ENCODE measurements at places on chromosomes 5 and 9.

DNA sequence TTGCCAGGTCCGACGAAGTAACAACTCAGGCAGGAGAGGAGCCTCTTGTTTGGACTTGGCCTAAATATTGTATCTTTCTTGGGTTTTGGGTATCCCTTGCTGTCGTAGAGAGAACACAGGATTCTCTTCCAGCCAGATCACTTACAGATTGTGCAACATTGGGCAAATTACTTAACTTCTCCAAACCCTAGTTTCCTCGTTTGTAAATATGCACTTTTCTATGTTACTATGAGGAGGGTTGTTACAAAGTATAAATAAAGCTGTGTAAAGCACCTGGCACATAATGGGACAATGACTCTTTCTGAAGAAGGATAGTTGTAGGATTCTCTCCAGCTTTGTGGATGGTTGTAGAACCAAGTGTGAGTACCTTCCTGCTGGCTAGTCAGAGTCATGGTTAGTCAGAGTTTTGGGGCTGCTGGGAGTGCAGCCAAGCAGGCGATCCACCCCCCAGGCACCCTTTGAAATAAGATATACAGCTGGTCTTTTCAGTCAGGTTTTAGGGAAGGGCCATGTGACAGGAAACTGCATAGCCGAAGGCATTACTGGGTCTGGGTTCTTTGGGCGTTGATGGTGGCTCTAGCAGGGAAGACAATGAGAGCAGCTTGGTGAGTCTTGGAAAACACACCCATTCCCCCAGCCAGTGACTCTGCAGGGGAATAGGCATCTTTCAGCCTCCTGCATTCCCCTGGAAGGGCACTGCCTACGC lies 49.9 kb upstream of the GDNF start:
- DNase-seq: no peak

- no peak for DNase-seq
Measured at GRCh38 chr9:89145097-89145496, 33.5 kb downstream of the SHC3 start.

- no peak for DNase-seq
Measured at GRCh38 chr9:91949392-91949945, 559 bp downstream of the ROR2 start.

DNA sequence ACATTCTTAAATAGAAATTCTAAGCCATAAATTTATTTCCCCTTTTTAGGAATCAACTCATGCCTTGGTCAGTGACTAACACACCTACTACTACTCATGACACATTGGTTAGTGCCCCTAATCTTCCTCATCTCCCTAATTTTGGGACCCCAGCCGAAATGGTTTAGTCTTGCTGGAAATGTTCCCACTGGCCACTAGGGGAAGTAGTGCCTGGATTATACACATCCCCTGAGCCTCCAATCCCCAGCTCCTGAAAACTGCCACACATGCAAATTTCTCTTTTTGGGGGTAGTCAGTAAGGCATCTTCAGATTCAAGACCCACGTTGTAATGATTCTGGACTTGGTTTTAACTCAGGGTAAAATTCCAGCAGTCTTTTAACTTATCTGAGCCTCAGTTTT lies 79.8 kb downstream of the HSD17B3 start:
- DNase-seq: no peak

Data from CD4-positive, alpha-beta T cell treated with Interleukin-1 beta for 1 hour (primary cell).